ENCODE measurements at places on chromosomes 7 and 10.

- DNase-seq, result no peak
These were observed 358.4 kb downstream of the KCNMA1 start for GRCh38 chr10:77279207-77279606.

DNA sequence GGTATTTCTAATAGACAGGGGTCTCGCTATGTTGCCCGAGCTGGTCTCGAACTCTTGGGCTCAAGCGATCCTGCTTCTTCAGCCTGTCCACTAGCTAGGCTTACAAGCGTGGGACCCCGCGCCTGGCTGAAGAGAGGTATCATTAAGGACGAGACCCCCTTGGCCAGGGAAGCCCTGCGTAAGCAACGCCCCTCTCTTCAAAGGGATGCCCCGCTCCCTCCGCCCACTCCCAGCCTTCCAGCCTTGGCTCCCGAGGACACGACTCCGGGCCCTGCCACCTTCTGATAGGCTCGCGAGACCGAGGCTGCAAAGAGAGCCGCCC lies 220 bp upstream of the ZKSCAN5 start:
- DNase-seq, result no peak

GRCh38 chr10:110429301-110429700 lies 68.4 kb upstream of the DUSP5 start:
- no peak for DNase-seq

GRCh38 chr10:97013983-97014382 lies 171.8 kb downstream of the SLIT1 start:
- DNase-seq, result no peak

GRCh38 chr7:101303102-101303701 lies 18.4 kb downstream of the IFT22 start:
- DNase-seq, result no peak

GRCh38 chr10:83663918-83664317 lies 475.4 kb upstream of the GHITM start:
- no peak for DNase-seq

DNA sequence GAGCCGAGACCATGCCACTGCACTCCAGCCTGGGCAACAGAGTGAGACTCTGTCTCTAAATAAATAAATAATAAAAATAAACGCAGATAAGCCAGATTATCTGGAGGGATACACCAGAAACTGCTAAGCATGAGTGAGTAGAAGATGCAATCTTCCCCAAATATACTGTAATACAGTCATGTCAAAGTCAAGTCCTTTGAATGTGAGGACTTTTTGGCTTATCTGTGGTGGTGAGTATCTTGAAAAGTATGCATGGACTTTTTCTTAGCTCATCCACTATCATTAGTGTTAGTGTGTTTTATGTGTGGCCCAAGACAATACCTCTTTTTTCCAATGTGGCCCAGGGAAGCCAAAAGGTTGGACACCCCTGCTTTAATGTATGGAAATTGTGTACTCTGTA lies 44.7 kb upstream of the PITRM1 start:
- no peak for DNase-seq

- no peak for DNase-seq
These were observed 103.9 kb downstream of the TNS3 start for GRCh38 chr7:47478017-47478344.

DNA sequence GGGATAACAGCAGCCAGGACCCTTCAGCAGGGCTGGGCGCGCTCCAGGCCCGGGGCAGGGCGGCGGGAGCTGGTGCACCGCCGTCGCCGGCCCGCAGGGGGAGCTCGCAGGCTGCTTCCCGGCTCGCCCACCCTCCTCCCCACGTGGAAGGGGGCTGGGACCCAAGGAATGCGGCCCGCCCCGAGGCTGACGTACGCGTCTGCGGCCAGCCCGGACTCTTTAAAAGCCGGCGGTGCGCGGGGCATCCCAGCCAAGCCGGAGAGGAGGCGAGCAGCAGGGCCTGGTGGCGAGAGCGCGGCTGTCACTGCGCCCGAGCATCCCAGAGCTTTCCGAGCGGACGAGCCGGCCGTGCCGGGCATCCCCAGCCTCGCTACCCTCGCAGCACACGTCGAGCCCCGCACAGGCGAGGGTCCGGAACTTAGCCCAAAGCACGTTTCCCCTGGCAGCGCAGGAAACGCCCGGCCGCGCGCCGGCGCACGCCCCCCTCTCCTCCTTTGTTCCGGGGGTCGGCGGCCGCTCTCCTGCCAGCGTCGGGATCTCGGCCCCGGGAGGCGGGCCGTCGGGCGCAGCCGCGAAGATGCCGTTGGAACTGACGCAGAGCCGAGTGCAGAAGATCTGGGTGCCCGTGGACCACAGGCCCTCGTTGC lies at the start of gene PFKFB3:
Gene PFKFB3 (plus strand): TSS at position 249 of the 647 bp plus-strand sequence. CDS start 329 bp downstream, at position 578.
- DNase-seq, result peak; percentile 90

DNA sequence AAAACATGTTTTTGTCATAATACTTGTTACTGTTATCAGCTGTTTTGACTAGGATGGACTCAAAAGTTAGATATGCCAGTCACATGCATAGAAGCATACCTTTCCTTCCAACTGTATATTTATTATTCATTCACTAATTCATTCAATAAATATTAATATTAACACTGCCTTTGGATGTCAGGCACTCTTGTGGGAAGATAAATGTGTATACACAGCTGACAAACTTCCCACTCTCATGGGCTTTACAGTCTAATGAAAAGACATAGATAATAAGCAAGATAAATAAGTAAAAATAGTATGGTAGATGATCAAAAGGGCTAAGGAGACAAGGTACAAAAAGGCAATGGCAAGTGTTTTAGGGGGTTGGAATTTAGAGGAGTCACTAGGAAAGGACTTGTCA lies 180.1 kb upstream of the SMIM30 start:
- no peak for DNase-seq

DNA sequence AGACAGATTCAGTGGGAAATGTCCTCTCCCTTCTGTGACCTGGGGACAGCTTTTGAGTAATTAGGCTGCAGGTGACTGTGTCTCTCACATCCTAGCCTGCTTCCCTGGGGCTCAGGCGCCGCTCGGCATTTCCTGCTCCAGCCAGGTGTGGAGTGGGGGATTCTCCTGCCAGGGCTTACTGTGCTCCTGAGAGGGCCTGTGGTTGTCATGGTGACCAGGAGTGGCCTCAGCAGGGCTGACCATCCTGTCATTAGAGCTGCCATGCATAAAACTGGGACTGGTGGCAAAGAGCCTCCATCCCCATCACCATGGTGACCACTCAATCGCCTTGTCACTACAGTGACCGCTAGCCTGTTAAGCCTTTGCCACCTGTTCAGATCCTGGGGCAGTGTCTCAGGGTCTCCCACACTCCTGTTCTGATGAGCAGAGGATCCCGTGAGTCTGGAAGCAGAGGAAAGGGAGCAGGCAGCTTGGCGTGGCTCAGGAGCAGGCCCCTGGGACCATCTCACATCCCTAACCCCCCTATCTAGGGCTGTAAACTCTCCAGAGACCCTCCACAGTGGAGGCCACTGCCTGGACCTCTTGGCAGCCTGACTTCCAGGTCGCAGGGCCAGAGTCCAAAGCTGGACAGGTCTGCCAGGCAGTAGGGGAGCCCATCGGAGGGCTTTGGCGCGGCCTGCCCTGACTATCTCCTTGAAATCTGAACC lies at the start of gene GCK:
Gene GCK (minus strand): TSS at position 154 of the 707 bp plus-strand sequence. CDS start 486 bp downstream, outside the sequence.
- DNase-seq, result no peak

GRCh38 chr7:40996233-40996677 lies 706.6 kb downstream of the INHBA start:
- no peak for DNase-seq

GRCh38 chr10:86354761-86355540 lies 11.6 kb downstream of the GRID1 start:
- no peak for DNase-seq

GRCh38 chr7:70777251-70777650 lies 354.7 kb upstream of the GALNT17 start:
- no peak for DNase-seq

GRCh38 chr7:45573661-45574415 lies at the start of gene ADCY1:
TSS of gene ADCY1 (plus strand) at chr7:45574368. CDS start at chr7:45574544, 176 bp downstream.
- DNase-seq, result no peak

DNA sequence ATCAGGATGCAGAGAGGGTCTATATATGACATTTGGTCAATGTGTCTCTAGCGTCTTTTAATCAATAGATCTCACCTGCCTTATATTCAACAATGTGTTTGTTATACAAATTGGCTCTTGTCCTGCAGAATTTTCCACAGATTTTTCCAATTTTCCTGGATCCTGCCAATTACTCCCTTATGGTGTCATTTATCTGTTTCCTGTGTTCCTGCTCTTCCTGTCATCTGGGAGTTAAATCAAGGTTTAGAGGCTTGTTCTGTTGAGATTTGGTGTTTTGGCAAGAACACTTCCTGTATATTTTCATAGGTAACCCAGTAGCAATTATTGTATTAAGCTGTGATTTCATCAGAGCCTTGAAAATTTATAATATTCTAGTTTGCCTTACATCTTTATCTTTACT lies 8.8 kb upstream of the C10orf71 start:
- no peak for DNase-seq

DNA sequence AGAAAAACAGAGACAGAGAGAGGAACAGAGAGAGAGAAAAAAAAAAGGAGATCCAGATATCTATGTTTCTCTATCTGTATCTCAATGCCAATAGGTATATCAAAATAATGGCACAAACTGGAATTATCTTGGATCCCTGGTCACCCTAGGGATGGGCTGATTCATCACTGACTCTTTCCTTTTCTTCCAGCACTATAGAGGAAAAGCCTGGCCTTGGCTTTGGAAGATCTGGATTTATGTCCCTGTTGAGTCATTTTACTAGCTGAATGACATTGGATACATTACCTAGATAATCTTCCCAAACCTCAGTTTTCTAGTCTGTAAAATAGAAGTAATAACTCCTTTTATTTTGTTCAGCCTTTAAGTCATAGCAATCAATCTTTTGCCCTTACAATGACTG lies 152.8 kb upstream of the GDF10 start:
- DNase-seq, result no peak

DNA sequence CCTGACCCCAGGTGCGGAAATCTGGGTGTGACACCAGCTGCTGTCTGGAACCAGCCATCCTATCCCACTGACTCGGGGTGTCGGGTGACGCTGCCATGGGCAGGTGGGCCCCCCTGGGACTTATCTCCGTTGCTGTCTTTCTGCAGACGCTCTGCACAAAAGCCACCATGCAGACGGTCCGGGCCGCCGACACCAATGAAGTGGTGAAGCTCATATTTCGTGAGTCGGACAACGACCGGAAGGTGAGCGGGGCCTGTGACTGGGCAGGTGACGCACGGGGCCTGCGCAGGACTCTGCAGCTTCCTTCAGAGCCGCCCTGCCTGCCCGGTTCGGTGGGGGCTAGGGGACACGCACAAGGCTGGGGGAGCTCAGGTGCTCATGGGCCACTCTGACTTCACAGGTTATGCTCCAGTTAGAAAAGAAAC lies 36.6 kb downstream of the NKX6-2 start:
- DNase-seq, result no peak

DNA sequence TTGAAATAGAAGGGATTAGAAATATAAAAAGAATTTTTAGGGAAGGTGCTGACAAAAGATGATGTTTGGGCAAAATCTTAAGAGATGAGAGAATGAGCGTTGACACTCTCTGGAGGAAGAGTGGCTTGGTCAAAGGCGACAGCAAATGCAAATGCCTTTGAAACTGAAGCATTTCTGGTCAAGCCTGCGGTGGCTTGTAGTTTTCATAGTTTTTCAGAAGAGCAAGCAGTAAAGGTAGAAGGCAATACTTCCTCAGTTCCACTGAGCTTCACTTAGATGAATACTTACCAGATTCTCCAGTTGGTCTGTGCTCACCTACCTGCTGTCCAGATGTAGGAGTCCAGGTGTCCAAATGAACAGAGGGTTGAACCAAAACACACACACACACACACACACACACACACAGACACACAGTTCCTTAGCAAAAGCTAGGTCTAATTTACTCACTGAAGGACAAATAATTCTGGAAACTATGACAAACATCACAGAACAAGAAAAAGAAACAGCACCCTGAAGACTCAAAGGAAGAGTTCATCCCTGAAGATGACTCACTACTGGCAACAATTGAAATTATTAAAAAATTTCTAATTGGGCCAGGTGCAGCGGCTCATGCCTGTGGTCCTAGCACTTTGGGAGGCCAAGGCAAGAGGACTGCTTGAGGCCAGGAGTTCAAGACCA lies 12.1 kb upstream of the STK17A start:
- DNase-seq, result no peak

- DNase-seq, result no peak
These were observed 2.5 kb upstream of the MLXIPL start for GRCh38 chr7:73626814-73627213.

- DNase-seq, result no peak
These were observed 28.4 kb downstream of the MKI67 start for GRCh38 chr10:128097783-128098182.

DNA sequence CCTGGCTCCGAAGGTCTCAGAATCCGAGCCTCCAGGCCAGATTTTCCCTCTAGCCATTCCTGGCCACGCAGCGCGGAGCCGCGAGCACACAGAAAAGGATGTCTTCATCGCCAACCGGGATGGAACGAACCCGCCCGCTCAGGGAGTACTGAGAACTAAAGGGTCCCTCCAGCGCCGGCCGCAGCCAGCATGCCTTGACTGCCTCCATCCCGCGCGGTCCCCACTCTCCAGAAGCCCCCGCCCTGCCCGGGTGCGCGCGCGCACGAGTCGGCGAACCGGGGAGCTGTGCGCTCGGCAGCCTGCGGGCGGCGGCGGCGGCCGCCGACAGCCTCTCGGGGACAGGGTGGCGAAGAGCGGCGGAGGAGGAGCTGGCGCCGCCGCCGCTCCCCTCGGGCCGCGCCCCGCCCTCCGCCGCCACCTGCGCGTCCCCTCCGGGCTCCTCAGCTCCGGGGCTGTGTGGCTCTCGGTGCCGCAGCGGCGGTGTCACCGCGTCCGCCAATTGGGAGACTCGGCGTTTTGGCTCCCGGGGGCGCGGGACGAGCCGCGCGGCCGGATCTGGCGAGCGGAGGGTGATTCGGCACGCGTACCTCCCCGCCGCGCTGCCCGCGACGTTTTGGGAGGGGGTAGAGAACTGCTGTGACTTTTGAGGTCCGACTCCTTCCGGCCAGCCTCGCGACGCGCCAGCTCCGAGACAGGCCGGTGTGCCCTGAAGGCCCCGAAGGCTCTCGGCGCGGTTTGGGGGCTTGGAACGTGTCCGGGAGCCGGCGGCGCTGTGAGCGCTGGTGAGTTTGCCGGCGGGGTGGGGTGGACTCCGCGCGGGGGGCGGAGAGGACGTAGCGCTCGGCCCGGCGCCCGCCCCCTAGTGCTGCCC lies 453 bp upstream of the GALNT17 start:
- DNase-seq, result no peak

GRCh38 chr10:121708728-121709674 lies 110.8 kb upstream of the FGFR2 start:
- no peak for DNase-seq

DNA sequence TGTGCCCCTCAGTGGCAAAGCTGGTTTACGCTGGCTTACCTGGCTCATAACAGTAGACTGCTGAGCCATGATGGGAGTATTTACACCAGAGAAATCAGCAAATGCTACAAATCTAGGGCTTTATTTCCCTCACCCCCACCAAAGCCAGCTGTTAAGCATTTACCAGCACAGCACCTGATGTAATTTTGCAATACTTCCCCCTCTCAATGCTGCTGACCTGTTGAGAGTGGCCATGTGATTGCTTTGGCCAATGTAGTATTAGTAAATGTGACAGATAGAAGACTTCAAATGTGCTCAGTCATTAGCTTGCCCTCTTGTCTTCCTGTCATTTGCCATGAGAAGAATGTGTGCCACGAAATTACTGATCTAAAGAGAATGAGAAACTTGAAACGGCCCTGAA lies 46.6 kb downstream of the HERPUD2 start:
- no peak for DNase-seq
